ENCODE measurements at places on chromosomes 7 and 10.

- no peak for DNase-seq
Measured at GRCh38 chr10:113444766-113445365, 108.0 kb upstream of the HABP2 start.

DNA sequence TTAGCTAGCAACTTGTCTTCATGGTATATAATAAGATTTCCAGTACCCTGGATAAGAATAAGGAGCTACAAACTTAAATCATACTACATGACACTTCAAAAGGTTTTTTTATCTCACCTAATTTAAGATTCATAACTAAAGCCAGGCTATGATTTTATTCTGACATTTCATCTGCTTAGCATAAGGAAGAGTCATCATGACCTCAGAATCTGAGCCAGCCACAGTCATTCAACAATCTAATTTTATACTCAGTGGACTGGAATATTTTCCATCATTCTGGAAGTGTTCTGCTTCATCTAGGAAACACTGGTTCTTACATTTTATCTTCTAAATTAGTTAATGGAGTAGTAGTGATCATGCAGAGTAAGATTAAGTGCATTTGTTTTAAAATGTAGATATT is 102.1 kb upstream of the KCND2 start:
- no peak for DNase-seq

DNA sequence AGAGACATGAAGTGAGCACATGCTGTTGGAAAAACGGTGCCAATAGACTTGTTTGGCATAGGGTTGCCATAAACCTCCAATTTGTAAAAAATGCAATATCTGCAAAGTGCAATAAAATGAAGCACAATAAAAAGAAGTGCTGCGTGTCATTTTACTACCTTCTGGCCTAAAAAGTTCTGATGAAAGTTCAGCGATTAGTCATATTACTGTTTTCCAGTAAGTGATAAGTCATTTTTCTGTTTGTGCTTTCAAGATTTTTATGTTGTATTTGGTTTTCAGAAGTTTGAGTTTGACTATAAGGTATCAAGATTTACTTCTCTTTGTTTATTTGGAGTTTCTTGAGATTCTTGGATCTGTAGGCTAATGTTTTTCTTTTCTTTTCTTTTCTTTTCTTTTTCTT is 16.8 kb downstream of the AOAH start:
- DNase-seq = no peak

DNA sequence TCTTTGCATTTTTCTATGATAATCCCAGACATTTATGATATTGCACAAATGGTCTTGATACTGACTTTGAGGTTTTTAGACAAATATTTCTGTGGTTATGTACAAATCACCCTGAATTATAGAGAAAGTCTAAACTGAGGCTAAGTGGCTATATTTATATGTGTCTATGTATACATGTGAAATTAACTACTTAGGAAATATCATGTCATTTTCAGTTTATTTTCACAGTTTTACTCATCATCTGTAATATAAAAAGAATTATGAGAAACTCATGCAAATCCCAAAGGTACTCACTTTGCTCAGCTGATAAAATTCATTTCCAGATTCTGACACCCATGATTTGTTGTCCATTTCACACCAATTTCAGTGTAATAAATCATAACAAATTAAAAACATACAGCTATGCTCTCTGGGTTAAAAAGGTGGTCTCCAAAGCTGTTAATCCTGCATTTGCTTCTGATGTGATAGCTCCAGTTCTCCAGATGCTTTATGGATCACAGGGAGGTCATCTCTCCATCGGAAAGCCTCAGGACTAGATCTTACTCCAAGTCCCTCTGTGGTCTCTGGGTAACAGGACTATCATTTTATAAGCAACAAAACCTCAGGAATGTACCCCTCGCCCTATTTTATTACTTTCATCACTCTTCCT is 673.9 kb downstream of the PARD3 start:
- DNase-seq = no peak

- peak; percentile 21 for DNase-seq
Measured at GRCh38 chr7:73812996-73813395, 17.8 kb upstream of the CLDN4 start.

Measured in OCI-M1 (cell line).